ENCODE measurements at places on chromosomes 16 and 17.

DNA sequence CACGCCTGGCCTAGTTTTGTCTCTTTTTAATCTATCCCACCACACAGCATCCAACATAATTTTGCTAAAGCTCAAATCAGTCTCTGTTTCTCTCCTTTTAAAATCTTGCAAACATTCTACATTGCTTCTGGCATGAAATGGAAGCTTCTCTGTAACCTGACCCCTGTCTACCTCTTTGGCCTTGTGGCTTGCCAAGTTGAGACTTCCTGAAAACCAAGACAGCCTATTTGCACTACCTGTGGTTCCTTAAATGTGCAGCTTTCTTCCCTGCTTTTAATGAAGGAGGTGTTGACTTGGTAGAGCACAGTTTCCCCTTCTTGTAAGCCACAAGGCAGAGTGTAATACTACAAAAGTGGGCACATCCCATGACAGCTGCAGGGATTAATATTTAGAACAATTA, 6.0 kb upstream of the CCL3 start:
- no peak for DNase-seq

GRCh38 chr16:25212636-25213035, 4.1 kb upstream of the AQP8 start:
- DNase-seq, result no peak

GRCh38 chr17:38735161-38735997, 5.2 kb downstream of the CISD3 start:
- peak; percentile 75 for DNase-seq

- peak; percentile 31 for DNase-seq
Observed at GRCh38 chr16:57134982-57135381, 42.6 kb downstream of the CPNE2 start.

DNA sequence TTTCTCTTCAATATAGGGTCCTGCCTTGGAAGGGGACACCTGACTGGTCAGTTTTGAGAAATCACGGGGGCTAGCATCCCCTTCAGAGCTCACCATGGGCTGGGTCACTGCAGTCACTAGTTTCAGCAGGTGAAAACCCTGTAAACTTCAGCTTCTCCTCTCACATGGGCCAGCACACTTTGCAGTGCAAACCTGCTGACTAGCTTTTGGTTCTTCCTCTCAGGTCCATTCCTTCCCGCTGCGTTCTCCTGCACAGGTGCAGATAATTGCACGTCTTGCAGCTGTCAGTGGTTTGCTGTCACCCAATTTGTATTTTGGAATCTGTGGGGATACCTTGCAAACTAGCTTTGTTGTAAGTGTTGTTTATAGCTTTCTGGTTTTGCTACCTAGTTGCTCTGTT, 95.1 kb downstream of the LYRM1 start:
- DNase-seq, result no peak

GRCh38 chr16:64996641-64997040, 125.2 kb downstream of the CDH11 start:
- DNase-seq, result no peak

DNA sequence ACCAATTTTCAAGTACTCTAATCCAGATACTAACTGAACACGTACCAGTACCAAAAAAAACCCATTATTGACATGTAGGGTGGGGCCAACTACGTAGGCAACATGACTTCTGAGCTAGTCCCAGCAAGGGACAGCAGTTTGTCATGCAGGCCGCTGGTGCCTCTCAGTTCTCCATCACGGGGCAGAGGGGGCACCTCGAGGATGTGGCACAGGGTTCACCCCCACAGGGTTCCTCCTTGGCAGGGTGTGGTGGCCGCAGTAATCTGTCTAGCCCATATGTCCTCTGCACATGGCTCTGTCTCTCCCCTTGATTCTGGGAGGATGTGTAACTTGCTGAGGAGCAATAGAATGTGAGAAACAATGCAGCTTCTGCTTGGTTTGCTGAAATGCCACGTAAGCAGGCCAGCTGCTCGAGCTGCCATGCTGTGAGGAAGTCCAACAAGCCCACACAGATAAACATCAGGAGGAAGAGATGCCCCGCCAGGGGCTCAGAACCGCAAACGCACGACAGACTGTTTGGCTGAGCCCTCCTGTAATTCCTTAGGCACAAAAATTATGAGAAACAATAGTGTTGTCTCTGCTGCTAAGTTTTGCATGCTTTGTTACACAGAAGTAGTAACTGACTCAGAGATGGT, 62.4 kb downstream of the NT5M start:
- DNase-seq, result no peak

GRCh38 chr17:41737680-41738023, 3.2 kb upstream of the HAP1 start:
- no peak for DNase-seq

- no peak for DNase-seq
Observed at GRCh38 chr17:69448431-69449102, 34.1 kb downstream of the MAP2K6 start.

DNA sequence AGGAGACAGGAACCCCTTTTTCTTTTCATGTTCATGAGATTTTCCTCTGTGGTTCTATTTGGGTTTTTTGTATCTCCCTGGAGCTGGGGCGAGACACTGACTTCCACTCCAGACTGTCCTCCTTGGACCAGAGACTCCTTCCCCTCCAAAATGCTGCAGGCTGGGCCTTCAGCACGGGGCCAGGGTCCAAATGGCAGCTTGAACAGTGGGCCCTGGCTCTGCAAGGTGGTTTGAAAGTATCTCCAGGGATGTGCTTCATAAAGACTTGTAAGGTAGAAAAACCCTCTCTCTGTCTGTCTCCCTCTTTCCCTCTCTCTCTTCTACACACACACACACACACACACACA, 236.1 kb downstream of the ZNF423 start:
- DNase-seq, result no peak

GRCh38 chr16:85891033-85891775, 7.8 kb upstream of the IRF8 start:
- no peak for DNase-seq

DNA sequence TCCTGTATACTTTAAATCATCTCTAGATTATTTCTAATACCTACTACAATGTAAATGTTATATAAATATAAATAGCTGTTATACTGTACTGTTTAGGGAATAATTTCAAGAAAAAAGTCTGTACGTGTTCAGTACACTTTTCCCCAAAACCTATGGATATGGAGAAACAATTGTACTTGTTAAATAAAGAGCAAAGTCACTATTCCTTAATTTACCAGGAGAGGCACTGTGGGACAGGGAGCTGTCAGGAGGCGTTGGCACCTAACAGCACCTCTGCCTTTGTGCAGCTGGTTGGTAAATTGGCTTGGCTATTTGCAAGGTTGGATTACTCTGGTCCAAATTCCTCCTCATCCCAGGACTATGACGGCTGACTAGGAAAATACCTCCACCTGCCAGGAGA, 28.0 kb downstream of the CRHR1 start:
- no peak for DNase-seq

DNA sequence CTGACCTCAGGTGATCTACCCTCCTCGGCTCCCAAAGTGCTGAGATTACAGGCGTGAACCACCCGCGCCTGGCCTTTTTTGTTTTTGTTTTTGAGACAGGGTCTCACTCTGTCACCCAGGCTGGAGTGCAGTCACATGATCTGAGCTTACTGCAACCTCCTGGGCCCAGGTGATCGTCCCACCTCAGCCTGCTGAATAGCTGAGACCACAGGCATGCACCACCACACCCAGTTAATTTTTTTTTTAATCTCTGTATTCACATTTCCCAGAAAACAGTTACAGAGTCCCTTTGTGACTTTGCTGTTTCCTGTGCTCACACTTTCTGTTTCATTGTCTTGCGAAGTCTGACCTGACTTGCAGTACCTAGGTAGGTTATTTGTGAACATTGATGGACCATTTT, 2.7 kb downstream of the CLUAP1 start:
- DNase-seq, result peak; percentile 50

DNA sequence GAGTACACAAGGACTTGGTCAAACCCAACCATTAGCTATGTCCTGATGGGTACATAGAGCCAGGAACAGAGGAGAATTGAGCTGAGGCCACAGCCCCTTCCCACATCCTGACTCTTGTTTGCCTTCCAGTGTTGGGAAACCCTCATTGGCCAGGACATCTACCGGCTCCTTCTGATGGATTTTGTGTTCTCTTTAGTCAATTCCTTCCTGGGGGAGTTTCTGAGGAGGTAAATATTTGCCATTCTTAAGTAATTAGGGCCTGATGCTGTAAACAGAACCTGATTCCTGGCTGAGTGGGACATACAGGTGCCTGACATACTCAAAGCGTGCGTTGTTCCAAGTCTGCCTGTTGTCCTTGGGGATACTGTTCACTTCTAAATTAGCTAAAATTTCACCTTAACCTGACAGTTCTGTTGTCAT, 42.6 kb downstream of the GDE1 start:
- no peak for DNase-seq

DNA sequence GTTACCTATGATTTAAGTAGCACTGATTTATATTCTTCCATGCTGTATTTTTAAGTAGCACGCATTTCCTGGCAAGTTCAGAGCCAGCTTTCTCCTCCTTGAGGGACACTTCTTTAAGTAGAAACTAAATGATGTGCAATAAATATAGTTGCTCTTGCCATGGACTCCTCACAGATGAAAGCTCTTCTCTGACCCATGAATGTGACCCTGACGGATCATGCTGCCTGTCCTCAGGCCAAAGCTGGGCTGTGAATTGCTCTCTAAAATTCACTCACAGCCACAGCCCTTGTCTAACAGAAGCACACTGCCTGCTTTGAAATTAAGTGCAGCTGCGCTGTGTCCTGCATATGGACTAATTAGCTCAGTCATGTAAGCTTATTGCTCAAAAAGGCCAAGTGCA, 438.8 kb downstream of the PMP22 start:
- no peak for DNase-seq

DNA sequence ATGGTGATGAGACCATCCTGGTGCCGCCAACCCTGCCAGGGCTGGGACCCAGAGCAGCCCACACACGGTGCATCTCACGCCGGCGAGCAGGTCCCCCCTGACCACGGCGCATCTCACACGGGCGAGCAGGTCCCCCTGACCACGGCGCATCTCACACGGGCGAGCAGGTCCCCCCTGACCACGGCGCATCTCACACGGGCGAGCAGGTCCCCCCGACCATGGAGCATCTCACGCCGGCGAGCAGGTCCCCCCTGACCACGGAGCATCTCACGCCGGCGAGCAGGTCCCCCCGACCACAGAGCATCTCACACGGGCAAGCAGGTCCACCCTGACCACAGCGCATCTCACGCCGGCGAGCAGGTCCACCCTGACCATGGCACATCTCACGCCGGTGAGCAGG, 59.2 kb downstream of the MRM3 start:
- DNase-seq, result no peak

DNA sequence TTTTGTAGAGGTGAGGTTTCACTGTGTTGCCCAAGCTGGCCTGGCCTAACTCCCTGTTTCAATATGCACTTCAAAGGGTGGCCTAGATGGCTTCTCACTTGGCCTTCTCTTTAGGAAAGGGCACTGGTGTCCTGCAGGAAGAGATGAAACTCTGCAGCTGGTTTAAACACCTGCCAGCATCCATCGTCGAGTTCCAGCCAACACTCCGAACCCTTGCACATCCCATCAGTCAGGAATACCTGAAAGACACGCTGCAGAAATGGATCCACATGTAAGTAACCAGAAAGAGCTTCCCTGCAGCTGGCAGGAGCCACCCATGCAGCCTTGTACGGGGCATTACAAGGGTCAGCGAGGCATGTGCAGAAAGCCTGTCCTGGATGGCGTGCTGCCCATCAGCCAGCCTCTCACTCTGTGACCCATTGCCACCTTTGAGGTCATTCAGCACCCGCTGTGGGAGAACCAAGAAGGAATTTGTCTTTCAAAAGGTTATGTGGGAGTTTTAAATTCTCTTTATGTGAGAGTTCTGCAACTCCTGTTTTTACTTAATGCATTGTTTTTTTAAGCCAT, 7.0 kb downstream of the COG1 start:
- no peak for DNase-seq

GRCh38 chr17:17837966-17838962, 1.5 kb upstream of the SREBF1 start:
- DNase-seq, result no peak

GRCh38 chr17:68424203-68424602, 33.1 kb downstream of the WIPI1 start:
- DNase-seq, result no peak

DNA sequence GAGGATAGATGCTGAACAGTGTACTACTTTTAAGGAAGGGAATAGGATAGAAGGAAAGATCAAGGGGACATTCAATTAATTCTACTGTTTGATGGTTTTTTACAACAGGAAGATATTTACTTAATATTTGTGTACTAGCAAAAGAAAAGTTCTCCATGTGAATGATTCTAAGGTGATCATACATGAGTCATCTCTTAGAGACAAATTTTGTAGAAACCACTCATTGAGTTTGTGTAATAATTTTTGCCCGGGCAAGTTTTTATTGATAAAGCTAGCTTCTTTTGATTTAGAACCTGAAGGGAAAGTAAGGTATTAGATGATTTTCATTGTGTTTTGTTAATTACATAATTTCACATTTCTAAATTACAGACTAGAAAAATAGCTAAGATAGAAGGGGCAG, 172.8 kb upstream of the PSMD7 start:
- DNase-seq, result no peak

- no peak for DNase-seq
Observed at GRCh38 chr17:56604691-56605290, 11.3 kb downstream of the NOG start.

DNA sequence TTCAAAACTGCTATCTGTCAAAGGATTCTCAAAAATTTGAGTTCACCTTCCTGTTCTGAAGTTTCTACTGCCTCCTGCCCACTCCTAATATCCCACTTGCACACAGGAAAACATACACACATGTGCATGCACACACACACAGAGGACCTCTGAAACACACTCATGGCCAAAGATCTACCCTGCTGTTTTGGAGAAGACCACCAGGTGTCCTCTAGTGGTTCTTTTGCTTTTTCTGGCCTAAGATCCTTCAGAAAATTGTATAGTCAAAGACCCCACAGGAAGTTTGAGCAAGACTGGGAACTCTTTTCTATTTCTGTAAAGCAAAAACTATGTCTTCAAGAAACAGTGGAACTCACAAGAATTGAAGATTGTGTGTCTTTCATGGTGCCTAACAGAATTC, 90.2 kb downstream of the CDH8 start:
- DNase-seq, result no peak

- no peak for DNase-seq
Observed at GRCh38 chr17:75064460-75064859, 17.4 kb downstream of the KCTD2 start.

GRCh38 chr16:12432136-12432535, 371.6 kb downstream of the CPPED1 start:
- DNase-seq, result no peak

- DNase-seq, result no peak
Observed at GRCh38 chr17:19706791-19707727, 9.3 kb downstream of the SLC47A2 start.

All from activated CD4-positive, alpha-beta T cell treated with anti-CD3 and anti-CD28 coated beads for 4 hours (primary cell).